ENCODE measurements at places on chromosomes 16 and 17.

DNA sequence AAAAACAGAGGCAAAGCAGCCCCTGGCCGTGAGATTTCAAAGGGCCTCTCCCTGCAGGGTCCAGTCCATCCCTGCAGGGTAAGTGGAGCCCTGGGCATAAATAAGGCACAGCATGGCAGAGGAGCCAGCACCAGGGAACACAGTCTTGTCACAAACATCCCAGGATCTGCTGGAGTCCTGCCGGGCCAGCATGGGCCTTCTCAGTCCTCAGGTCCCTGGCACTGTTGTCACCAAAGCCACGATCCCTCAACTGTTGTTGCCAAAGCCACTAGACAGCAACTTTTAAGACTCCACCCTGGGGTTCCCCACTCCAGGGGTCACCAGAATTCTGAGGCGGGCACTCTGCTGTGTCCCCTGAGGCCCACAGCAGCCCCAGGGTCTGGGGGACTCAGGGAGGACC, 47.8 kb upstream of the BAHCC1 start:
- no peak for DNase-seq

DNA sequence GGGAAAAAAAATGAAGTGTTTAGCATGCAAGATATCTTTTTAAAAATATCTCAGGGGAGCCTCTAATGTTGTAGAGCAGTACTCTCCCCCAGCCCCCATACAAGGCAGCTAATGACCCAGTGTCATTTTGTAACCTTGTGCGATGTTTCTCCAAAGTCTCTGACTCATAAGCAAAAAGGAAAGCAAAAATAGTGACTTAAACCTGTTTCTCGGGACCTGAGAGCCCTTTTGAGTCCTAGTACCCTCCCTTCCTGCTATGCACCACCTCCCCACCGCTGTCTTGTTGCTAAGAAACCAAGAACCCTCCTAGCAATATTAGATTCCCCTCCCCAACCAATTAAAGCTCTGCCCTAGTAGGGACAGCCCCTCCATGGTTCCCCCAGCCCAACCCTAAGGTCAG, 2.8 kb downstream of the MYCBPAP start:
- DNase-seq = no peak

- no peak for DNase-seq
These were observed 4.8 kb downstream of the KLHL11 start for GRCh38 chr17:41860254-41860931.

DNA sequence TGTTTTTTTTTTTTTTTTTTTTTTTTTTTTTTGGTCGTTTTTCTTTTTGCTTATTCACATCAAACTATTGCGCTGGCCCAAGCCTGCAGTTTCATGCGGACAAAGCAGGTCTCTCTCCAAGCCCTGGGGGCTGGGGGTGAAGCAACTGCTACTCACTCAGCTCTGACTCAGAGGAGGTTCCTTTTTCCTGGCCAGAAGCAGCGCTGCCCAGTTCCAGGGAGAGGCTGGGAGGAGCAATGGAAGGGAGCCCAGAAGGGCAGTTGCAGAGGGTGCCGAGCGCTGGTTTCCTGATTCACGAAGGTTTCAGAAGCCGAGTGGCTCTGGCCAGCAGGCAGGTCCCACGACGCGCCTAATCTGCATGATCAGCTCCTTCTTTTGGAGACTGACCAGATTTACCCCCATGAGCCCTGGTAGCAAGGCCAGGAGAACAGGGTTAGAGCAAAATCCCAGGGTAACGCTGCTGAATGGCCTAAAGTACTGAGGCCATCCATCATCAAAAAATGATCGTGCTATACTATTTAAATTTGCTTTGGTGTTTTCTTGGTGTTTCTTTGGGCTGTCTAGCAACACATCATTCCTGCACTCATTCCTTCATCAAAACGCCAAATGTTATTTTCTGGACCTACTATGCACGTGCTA, 144.7 kb upstream of the SOX9 start:
- peak; percentile 72 for DNase-seq

DNA sequence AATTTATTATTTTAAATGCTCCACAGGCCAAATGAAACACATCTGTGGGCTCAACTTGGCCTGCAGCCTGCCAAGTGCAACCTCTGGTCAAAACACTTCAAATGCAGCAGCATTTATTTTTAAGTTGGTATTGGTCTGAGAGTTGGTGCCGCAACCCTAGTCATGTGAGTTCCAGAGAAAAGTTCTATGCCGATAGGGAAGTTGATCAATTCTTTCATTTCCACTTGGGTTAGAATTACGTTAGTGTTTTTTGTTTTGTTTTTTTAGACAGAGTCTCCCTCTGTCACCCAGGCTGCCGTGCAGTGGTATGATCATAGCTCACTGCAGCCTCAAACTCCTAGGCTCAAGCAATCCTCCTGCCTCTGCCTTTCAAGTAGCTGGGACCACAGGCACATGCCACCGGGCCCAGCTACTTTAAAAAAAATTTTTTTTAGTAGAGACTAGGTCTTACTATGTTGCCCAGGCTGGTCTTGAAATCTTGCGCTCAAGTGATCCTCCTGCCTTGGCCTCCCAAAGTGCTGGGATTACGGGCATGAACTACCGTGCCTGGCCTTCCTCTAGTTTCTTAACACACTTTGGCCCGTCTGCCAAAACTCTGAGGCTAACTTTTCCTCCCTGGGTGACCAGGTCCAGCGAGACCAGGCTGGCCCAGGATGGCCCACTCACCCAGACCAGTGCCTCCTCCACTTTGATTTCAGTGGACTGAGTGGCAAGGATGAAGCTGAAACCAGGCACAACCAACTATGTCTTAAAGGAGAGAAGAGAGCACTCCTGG, 221.1 kb downstream of the MRTFB start:
- DNase-seq = no peak

- no peak for DNase-seq
These were observed 22.9 kb upstream of the CORO6 start for GRCh38 chr17:29645515-29646051.

GRCh38 chr16:75246504-75247205, 4.8 kb downstream of the BCAR1 start:
- DNase-seq = no peak

DNA sequence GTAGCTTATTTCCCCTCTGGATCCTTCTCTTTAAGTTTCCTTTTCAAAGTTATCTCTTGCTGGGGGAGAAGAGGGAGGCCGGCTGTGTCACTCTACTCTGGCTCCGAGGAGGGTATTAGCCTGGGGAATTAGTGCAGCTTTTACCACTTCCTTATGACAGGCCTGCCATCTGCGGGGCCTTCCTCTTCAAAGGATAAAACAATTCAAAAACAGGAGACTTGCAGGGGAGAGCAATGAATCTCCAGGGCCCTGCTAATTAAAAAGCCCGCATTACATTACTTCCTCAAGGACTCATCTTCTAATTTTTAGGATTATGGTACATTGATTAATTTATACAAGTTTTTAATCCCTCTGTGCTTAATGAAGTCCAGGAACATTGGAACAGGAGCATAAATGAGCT, 190.9 kb upstream of the CDH5 start:
- no peak for DNase-seq

DNA sequence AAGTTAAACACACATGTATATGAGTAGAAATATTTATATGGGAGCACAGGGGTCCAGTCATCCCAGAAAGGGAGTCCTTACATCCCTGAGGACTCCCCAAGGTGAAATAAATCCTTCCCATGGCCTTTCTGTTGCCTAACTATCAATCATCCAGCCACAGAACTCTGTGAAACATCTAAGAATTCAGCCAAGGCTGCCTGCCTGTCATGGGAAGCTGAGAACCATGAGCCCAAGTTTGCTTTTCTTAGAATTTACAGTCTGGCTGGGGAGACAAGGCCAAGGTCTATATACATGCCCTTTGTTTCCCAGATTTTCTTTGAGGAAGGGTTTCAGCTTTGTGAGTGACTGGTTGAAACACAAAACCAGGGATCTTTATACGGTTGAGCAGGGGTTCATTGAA, 15.8 kb downstream of the MYL4 start:
- no peak for DNase-seq

DNA sequence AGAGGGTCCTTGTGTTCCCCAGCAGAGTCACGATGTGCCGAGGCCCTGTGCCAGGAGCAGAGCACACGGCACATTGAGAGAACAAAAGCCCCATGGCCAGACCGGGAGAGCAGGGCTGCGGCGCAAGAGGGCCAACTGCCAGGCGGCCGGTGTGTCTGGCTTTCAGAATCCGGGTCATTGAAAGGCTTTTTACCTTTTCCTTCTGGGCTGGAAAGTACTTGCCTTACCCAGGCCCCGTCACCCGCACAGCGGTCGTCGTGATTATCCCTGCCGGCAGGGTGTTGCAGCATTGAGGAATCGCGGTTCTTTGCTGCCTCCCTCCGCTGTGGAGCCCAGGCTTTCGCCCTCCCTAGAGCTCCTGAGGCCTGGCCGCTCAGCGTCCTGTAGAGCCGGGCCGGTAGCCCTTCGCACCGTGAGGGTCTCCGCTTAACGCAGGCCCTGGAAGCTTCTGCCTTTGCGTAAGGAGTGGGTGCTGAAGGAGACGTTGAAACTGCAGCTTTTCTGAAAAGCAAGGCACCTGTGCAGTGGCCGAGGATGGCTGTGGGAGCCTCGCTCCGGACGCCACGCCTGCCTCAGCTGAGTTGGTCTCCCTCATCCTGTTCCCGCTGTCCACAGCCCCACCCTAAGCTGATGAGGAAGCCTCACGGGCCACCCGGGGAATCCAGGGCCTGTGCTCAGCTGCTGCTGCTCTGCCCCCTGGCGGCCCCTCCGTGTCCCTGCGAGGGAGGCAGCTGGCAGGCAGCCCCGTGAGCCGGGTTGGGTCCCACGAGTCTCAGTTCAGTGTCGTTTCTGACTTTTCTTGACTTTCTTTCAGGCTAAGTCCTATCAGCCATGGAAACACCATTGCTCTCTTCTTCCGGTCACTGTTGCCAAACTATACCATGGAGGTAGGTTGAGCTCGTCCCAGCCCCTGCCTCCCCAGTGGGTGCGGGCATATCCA, 8.6 kb upstream of the MC1R start:
- DNase-seq = peak; percentile 73

DNA sequence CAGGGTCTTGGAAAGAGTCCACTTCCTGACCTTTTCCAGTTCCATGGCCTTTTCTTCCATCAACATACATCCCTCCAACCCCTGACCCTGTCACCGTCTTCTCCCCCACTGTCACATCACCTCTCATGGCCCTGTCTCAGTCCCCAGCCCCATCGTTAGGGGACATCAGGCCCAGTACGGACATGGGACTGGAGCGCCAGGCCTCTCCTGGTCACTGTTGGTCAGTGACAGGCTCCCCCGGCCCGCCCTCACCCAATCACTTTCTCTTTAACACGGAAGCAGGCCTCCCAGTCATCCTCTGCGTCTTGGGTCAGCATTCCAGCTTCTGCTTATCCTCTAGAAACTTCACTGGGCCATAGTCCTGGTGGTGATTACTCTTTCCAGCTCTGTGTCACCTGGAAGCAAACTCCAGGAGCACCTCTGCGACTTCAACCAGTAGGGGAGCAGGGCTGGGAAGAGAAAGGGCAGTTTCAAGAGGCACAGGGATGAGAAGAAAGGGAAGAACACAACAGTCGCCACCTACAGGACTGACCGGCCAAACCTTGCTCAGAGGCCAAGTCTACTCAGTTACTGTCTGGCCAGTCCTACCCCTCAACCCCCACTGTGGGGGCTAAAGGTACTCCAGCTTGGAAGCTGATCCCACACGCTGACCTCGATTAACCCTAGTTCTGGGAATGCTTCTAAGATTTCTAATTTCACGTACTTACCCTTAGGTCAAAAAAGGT, 15.9 kb upstream of the ICAM2 start:
- peak; percentile 33 for DNase-seq

GRCh38 chr17:76953946-76954345, 85.7 kb downstream of the MGAT5B start:
- no peak for DNase-seq

GRCh38 chr17:29726715-29727252, 104.1 kb upstream of the CORO6 start:
- no peak for DNase-seq

GRCh38 chr16:17149904-17150483, 320.8 kb downstream of the XYLT1 start:
- peak; percentile 38 for DNase-seq

GRCh38 chr16:72829846-72830775, 217.8 kb downstream of the ZFHX3 start:
- no peak for DNase-seq

GRCh38 chr16:74892574-74893461, 92.1 kb downstream of the WDR59 start:
- DNase-seq = no peak

DNA sequence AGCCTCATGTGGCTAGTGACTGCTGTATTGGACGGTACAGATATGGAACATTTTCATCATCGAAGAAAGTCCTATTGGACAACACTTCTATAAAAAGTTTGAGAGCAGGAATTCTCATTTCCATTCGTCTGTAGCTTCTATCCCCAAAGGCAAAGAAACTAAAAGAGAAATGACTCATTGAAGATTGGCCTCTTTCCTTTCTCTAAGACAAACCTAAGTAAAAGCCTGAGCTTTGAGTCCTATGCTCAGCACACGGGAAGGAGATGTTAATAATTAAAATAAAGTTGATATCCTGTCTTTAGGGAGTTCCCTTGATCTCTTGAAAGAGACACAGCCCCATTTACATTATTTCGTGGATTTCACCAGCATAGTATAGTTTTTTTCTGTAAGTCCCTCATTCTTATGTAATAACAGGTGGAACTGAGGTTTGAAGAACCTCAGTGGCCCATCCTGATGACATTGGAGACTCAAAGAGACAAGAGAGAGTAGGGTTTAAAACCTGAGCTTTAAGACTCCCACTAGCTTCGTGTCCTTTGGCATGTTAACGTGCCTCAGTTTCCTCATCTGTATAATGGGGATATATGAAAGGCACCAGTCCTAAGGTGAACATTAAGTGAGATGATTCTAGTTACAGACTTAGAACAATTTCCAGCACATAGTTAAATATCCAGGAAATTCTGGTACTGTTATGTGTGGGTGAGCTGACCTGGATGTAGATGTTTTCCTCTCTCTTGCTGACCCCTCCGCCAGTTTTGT, 174.0 kb downstream of the IRX3 start:
- DNase-seq = no peak

GRCh38 chr17:78958641-78959127, 21.0 kb downstream of the LGALS3BP start:
- peak; percentile 66 for DNase-seq

DNA sequence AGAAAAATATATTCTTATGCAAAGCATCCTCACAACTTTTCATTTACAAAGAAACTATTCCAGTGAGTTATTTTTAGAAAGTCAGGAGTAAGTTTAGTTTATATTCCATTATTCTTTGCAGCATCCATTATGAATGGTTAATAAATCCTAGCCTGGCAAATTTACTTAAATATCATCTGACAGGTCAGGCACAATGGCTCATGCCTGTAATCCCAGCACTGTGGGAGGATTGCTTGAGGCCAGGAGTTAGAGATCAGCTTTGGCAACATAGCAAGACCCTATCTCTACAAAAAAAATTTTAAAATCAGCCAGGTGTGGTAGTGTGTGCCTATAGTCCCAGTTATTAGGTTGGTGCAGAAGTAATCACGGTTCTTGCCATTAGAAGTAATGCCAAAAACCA, 12.9 kb downstream of the ESRP2 start:
- DNase-seq = no peak

GRCh38 chr16:47732523-47733111, 271.5 kb downstream of the PHKB start:
- no peak for DNase-seq

DNA sequence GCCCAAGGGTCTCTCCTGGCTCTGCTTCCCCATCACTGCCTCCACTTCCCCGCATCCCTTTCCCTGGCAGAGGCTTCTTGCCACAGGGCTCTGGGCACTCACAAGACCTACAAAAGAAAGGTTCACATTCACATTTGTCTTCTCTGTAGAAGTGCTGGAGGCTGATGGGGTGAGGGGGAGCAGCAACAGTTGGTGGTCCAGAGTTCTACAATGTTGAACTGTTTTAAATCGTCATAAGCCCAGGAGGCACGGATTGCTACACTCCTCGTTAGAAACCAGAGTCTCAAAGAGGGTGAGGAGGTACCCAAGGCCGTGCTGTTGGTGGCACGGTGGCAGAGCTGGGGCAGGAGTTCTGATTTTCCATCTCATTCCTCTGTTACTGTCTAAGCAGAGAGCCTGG, 5.8 kb upstream of the RAI1 start:
- no peak for DNase-seq
